Substantia nigra (tissue), 51 donors: ENCODE measurements at places on chromosomes 4 and X.

- no peak for DNase-seq
Measured at GRCh38 chr4:178356725-178357124, 914.5 kb upstream of the AGA start.

DNA sequence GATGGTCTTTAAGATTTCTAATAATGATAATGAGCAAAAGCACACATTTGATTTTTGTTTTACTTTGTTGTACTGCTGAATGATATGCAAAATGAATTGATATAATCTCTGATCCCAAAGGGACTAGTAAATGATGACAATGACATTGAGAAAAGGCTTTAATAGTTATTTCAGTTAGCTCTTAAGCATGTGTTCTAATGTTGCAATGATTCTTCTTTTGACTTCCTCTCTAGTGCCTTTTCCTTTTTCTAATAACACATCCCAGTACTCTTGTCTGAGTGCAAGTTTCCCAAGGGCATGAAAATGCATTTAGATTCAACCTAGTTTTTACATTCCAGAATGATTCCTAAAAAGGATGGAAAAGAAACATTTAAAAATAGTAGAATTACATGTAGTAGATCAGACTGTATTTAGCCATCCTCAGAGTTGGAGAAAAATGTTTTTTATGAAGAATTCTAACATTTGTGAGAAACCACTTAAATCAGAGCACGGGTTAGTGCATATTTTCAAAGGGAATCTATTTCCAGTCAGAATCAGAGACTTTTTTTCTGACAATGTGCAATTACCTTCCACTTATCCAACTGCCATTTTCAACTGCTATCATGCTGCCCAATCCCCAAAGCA is 508.8 kb downstream of the C4orf33 start:
- no peak for DNase-seq

DNA sequence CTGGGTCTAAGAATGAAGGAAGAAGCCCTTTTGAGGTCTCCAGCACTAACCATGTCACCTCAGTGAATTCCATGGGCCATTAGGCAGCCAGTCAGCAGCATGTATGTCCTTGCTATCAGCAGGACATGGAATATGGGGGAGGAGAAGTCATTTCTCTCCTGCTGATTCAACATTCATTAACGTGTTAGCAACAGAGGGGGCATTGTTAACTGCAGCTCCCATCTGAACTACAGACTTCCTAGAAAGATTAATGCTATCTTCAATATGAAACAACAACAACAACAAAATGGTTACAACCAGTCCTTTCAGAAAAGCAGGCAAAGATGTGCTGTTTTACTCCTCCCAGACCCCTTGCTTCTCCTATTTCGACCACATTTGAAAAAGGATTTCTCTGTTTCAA is 120.4 kb upstream of the SLC34A2 start:
- no peak for DNase-seq

GRCh38 chrX:124736553-124737270 is 390.3 kb downstream of the SH2D1A start:
- no peak for DNase-seq

- DNase-seq, result no peak
Measured at GRCh38 chr4:155772459-155773195, 13.8 kb downstream of the GUCY1B1 start.

- no peak for DNase-seq
Measured at GRCh38 chrX:110321670-110322069, 3.8 kb upstream of the AMMECR1 start.

- DNase-seq, result no peak
Measured at GRCh38 chr4:170051402-170051801, 25.2 kb upstream of the MFAP3L start.

GRCh38 chrX:41705680-41706374 is 17.1 kb downstream of the GPR34 start:
- no peak for DNase-seq

DNA sequence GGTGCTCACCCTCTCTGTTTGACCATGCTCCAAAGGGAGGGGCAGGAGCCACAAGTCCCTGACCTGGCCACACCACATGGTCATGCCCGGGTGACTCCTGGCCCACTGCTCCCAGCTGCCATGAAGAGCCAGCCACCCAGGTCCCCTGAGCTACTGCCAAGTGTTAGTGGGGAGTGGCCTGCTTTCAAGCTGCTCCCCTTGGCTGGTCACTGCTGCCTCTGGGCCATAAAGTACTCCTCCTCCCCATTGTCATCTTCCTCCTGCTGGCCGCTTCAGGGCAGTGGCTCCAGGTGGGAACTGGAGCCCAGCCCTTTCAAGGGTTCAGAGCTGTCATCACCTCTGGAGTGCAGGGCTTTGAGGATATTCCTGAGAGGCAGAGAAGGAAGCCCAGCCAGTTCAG is 27.3 kb upstream of the RBBP7 start:
- no peak for DNase-seq

- DNase-seq, result no peak
Measured at GRCh38 chrX:2691543-2692220, 587 bp downstream of the CD99 start.

DNA sequence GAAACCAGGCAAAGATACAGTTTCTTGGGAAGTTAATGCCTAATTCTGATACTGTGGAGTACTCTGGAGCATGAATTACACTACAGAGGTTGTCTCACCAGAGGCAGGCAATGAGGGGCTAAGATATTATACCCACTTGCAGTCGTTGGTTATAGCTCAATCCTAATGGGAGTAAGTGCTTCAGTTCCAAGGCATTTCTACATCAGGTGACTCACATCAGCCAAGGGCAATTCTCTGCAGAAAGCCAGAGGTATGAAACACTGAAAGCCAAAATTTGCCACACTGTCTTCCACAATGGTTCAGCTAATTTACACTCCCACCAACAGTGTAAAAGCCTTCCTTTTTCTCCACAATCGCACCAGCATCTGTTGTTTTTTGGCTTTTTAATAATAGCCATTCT is 174.0 kb upstream of the IL15 start:
- DNase-seq, result no peak

DNA sequence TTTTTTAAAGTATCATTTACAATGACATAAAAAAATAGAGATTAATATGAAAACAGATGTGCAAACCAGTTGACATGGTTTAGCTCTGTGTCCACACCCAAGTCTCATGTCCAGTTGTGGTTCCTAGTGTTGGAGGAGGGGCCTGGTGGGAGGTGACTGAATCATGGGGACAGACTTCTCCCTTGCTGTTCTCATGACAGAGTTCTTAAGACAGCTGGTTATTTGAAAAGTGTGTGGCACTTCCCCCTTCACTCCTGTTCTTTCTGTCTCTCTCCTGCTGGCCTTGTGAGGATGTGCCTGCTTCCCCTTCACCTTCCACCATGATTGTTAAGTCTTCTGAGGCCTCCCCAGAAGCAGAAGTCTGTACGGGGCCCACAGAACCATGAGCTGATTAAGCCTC is 23.8 kb downstream of the CNOT6L start:
- no peak for DNase-seq

DNA sequence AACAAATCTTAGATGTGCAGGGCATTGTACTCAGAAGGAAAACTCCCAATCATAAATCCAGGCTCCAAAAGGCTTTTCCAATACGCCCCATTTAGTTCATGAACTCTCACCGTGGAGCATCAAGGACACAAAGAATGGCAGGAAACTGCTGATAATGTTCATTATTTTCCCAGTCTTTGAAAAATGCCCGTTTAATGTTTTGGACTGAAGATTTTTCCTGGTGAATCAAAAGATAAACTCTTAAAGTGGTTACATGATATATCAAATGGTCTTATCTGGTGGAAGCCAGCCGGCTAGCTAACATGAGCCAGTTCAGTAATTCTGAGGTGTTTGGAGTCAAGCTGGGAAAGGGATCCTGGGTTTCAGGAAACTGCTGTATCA is 62.1 kb upstream of the AP1S2 start:
- no peak for DNase-seq

DNA sequence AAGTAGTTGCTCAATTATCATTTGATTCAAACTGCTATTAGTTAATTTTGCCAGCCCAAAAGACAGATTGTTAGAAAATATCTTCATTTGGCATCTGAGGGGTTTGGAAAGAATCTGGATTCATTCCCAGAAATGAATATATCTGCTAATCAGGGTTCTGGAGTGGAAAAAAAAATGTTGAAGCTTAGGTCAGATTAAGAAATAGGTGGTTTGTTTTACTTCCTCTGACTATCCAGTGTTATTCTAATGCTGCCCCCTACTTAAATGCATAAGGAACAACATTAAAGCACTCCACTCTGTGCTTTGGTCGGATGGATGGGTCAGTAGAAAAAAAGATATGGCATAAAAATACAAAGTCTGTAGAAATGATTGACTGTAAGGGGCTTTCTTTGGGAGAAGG is 89.0 kb downstream of the LUZP4 start:
- DNase-seq, result no peak

- no peak for DNase-seq
Measured at GRCh38 chr4:40940317-40940741, 190.6 kb downstream of the NSUN7 start.

DNA sequence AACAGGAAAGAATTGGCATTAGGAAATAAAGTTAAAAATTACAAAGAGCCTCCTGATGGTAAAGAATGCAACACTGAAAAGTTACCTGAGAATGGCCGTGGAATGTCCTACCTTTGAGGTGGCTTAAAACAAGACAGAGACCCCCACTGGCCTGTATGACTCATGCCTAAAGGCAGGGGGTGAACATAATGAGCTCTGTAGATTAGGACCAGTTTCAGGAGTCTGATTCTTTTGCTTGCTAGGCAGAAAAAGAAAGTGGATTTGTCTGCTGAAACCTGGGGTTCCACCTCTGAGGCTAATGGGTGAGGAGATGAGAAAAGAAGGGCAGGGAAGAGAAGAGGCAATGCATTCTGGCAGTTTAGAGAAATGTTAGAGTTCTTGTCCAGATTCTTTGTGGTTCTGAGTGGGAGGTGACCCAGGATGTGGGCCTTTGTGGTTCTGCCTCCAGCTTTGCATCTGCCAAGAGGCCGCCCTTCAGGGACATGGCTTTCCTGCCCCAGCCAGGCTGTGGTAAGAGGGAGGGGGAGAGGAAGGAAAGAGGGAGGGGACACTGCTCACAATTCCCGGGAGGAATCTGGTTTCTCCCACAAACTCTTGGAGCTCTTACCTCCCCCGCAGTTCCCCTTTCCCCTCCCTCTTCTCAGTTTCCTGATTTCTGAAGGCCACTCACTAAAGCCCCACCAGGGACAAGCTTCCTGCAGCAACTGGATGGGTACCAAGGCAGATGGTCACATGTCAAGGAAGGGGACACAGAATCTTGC is 109.6 kb downstream of the EFNB1 start:
- DNase-seq, result no peak

- no peak for DNase-seq
Measured at GRCh38 chr4:103482893-103483292, 236.9 kb downstream of the TACR3 start.

- no peak for DNase-seq
Measured at GRCh38 chr4:32488690-32489089, 1768.5 kb downstream of the PCDH7 start.

DNA sequence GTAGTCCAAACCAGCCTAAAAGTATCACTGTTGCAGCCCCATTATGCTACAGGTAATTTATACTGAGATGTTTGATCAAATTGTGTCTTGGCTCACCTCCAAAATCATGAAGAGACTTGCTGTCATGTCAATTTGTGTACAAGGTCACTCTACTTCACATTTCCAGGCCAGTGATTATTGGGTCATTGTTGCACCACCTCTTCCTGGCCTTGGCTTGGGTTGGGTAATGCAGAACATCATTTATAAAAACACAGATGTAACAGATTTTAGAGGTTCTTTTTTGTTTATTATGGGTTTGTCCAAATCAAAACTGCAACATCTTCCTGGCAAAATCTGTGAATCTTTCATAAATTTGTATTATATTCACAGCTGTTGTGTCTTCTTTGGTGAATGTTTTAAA is 459.5 kb downstream of the ANKRD50 start:
- DNase-seq, result no peak

DNA sequence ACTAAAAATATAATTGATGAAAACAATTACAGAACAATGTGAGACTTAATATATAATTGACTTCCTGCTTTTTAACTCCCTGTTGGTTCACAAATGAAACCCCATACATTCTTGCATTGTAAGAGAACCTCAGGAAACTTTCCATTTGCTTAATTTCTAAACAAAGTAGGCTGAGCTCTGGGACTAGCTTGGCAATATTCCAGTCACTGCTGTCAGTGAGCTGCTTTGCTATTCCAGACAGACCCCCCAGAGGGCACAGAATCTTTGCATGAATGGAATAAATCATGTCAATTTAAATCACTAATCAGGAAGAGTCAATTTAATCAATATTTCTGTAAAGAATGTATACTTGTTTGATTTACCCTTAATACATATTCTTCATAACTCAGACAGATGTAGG is 110.6 kb downstream of the NEXMIF start:
- DNase-seq, result no peak

DNA sequence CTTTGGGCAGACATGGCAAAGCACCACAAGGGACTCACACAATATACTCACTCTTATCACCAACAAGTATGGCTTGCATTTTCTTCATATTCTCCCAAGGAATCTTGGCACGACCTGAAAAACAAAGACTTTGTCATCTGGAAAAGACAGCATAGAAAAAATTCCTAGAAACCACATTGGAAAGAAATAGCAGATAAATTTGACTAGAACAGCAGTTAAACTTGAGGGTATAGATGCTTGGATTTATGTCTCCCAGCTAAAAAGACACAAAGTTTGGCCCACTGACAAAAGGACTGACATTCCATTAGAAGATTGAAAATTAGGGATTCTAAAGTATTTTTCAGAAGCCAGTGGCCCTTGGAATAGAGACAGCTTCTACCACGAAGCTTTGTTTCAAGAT is 6.9 kb upstream of the VEGFC start:
- no peak for DNase-seq

DNA sequence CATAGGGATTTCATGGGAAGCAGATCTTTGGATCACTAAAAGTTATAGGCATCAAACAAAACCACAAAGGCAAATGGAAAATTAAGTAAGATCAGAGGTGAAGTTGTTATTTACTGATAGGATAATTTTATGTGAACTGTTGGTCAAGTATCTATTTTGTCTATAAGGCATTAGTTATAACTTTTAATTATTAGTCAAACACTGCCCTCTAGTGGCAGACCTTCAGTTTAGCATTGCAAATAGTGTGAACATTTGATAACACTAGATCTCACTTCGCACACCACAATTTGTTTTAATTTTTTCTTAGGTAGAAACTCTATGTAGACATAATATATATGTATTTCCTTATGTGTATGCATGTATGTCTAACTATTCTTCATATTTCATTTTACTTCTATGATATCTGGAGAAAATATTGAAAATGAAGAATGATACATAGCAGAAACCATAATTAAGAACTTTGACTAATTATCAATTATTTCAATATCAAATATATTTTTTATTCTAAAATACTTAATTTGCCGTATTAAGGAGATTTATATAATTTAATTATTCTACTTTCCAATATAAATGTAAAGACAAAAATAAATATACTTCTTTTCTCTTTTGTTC is 214.5 kb upstream of the TACR3 start:
- no peak for DNase-seq

GRCh38 chrX:118156953-118157608 is 40.5 kb upstream of the KLHL13 start:
- DNase-seq, result no peak
